ENCODE measurements at places on chromosomes 13 and 19.

GRCh38 chr13:42651936-42652641 is 78.1 kb downstream of the TNFSF11 start:
- DNase-seq = no peak

DNA sequence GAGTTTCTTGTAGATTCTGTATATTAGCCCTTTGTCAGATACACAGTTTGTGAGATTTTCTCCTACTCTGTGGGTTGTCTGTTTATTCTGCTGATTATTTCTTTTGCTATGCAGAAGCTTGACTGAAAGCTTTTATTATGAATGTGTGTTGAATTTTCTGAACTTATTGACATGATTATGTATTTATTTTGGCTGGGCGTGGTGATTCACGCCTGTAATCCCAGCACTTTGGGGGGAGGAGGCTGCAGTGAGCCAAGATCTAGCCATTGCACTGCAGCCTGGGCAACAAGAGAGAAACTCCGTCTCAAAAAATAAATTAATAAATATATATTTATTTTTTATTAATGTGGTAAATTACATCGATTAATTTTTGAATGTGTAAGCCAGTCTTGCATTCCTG is 78.9 kb downstream of the DNAJC15 start:
- no peak for DNase-seq

DNA sequence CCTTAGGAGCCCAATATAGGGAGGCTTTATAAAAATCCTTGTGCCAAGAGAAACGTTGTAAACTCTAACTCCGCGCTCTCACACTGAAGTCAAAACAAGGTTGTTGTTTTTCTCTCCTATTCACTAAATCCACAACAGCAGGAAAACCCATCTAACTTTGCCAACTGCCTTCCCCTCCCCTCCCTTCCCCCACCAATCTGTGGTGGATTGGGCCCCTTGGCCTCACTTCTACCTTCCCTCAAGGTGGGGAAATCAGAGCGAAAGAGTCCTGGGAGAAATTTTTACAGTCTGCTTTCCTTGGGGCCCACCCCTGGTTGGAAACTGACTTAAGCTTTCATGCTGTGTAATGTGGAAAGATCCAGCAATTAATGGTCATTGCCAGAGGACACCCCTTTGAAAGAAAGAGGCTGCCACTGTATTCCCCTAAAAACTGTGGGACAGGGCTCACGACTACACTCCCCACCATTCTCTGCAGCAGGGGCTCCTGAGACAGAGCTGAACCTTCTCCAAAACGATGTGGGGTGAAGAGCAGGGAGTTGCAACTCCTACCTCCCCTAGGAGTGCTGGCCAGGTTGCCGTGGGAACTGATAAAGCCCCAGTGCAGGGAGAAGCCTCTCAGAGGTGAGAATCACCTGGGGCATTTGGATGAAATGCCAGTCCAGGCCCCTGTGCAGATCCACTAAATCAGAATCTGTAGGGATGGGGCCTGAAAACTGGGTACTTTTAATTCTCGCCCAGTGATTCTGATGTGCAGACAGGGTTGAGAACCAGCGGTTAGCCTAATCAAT is 1.1 kb downstream of the DHRS12 start:
- no peak for DNase-seq

DNA sequence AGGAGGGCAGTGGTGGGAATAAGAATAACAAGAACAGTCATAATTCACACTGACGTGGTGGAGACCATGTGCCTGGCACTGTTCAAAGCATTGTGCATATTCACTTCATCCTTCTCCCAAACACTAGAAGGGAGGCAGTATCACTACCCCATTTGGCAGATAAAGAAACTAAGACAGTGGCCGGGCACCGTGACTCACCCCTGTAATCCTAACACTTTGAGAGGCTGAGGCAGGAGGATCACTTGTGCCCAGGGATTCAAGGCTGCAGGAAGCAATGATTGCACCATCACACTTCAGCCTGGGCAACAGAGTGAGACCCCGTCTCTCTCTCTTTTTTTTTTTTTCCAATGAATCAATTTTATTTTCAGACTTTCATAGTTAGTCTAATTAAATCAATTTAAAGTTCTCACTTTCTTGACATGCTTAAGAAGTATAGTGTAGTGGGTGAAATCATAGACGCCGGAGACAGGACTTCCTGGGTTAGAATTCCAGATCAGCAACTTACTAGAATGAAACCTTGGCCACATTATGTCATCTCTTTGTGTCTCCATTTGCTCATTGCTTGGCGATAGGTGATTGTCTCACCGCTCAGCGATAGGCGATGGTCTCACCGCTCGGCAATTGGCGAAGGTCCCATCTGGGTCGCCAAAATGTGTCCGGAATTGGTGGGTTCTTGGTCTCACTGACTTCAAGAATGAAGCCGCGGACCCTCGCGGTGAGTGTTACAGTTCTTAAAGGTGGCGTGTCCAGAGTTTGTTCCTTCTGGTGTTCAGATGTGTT is 5.3 kb upstream of the ATG4D start:
- no peak for DNase-seq

GRCh38 chr19:51473009-51473707 is 5.2 kb upstream of the CEACAM18 start:
- no peak for DNase-seq

- no peak for DNase-seq
Measured at GRCh38 chr13:76921516-76921915, 26.8 kb upstream of the ACOD1 start.

GRCh38 chr19:10820173-10820572 is 15.8 kb downstream of the TMED1 start:
- no peak for DNase-seq

- no peak for DNase-seq
Measured at GRCh38 chr13:46172531-46172991, 9.4 kb downstream of the LCP1 start.

DNA sequence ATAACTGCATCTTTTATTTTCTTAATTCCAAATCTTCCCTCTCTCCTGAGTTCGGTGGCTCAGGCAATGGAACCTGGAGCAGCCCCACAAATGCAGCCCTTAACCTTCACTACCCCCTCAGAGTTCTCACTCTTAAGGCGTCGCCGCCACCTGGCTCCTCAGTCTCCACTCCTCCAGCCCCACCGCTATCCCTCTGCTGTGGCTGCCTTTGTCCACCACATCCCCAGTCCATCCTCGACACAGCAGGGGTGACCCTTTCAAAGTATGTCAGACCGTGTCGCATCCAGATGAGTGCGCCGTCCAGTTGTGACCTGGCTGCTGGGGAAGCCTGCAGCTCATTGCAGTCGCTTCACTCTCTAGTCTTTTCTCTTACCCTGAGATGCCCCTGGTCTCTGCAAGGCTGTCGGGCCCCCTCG is 1.0 kb downstream of the SPPL2B start:
- DNase-seq = no peak

GRCh38 chr13:23707674-23708073 is 137.5 kb downstream of the TNFRSF19 start:
- DNase-seq = no peak

- no peak for DNase-seq
Measured at GRCh38 chr13:20974981-20975585, 72.5 kb upstream of the XPO4 start.

DNA sequence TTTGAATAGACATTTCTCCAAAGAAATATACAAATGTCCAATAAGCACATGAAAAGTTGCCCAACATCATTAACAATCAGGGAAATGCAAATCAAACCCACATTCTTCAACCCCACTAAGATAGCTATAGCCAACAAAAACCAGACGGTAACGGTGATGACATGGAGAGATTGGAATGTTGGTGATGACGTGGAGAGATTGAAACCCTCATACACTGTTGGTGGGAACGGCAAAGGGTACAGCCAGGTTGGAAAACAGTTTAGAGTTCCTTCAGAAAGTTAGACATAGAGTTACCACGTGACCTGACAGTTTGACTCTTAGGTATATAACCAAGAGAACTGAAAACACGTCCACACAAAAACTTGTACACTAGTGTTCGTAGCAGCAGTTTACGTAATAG is 48.1 kb downstream of the TNFRSF19 start:
- DNase-seq = no peak

GRCh38 chr13:19864024-19864745 is 736 bp upstream of the ZMYM5 start:
- DNase-seq = peak; percentile 19

- no peak for DNase-seq
Measured at GRCh38 chr13:112885242-112885781, 83.7 kb upstream of the MCF2L start.

- DNase-seq = no peak
Measured at GRCh38 chr13:51894239-51894638, 32.5 kb downstream of the CCDC70 start.

DNA sequence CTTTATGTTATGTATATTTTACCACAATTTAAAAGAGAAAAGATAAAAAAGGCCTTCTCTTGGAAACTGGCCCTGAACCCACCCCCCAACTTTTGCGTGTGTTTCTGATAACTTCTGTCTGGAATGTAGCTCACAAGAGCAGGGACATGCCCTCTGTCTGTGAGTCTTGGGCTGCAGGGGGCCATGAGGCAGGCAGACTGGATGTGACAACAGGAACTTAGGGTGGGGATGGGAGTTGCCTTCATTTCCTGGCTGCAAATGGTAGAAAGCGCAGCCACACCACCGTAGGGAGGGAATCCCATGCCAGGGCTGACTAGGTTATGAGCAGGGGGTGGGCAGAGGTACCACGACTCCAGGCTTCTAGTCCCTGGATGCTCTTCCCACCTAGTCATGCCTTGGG is 21.9 kb downstream of the CILP2 start:
- no peak for DNase-seq

- DNase-seq = no peak
Measured at GRCh38 chr13:74770361-74770760, 636.2 kb upstream of the KLF12 start.

DNA sequence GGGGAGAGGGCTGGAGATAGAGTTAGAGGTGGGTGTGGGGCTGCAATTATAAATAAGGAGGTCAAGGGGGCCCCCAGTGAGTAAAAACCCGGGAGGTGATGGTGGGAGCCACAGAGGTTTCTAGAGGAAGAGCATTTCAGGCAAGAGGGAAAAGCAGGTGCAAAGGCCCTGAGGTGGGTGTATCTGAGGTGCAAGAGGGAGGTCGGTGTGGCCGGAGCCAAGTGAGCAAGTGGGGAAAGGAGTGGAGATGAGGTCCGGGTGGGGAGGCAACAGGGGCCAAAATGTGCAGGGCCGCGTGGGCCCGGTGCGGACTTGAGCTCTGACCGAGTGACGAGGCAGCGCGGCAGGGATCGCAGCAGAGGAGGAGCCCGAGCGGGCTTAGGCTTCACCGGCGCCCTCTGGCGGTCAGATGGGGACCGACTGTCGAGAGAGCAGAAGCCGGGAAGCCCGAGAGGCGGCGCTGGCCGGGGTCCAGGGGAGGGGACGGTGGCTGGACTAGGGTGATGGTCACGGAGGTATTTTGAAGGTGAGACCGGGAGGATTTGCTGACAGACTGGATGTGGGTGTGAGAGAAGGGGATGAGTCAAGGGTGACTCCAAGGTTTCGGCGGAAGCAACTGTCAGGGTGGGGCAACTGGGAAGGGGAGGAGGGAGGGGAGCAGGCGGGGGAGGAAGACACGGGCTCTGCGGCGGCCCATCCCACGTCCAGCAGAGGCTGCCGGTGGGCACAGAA is 17.7 kb upstream of the SPACA4 start:
- peak; percentile 37 for DNase-seq

DNA sequence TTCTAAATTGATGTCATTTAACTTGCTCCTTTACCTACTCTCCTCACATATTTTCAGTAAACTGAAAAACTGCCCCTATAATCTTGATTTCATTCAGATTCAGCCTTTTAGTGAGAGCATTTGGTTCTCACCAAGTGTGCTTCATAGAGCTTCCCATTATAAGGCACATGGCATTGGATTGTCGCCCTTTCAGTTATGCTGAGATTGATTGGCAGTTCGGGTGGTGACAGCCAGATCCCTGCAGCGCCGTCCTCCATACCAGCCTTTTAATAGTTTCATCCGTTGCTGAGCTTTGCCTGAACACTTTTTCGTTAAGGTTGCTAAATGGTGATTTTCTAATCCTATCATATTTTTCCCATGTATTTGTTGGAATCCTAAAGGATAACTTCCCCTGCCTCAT is 80.4 kb downstream of the DHRS12 start:
- no peak for DNase-seq

DNA sequence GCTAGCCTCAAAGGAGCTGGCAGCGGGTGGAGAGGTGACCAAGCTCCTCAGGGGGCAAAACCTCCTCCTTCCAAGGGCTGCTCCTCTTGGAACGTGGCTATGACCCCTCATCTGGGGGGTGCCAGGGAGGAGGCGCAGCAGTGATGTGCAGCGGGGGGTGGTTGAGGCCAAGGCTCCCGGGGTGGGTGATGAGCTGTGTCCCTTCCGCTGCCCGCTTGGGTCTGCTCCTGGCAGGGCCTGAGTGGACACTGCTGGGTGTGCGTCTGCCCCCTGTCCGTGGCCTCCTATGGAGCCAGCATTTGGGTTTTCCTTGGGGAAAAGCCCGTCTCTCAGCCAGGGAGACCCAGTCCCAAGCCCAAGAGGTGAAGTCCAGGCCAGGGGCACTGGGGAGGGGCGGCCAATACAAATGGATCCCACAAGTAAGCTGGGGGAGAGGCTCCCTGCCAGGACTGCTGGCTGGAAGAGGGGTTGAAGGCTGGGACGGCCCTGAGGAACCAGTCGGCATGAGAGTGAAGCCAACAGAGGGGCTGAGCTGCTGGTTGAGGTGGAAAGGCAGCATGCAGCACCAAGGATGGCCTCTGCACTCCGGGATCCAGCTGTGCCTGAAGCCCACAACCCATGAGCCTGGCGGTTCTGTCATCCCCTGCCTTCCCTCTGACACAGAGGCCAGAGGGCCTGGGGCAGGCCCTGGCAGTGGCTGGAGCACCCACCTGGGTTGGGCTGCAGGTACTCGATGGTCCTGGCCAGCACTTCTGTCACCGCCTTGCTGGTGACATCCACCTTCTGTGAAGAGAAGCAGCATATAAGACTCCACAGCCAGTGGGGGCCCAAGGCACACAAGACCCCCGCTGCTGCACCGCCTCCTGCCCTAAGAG is 22.7 kb downstream of the MPND start:
- DNase-seq = no peak

DNA sequence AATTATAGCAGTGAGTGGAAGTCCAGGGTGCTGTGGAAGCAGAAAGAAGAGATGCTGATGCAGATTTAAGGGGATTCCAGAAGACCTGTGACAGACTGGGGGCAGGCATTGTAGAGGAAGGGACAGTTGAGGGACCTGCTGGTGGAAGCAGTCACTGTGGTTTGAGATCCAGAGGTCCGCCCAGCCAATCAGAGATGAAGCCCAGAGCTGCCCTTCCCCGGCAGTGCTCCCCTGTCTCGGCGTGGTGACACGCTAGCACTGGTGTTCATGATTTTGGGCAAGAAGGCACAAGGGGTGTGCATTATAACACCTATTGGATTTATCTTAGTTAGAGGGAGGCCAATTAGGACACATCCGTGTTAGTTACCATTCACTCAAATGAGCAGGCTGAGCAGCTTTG is 16.1 kb downstream of the TNFRSF19 start:
- DNase-seq = no peak

- DNase-seq = no peak
Measured at GRCh38 chr19:2616741-2617392, 85.6 kb downstream of the GNG7 start.

DNA sequence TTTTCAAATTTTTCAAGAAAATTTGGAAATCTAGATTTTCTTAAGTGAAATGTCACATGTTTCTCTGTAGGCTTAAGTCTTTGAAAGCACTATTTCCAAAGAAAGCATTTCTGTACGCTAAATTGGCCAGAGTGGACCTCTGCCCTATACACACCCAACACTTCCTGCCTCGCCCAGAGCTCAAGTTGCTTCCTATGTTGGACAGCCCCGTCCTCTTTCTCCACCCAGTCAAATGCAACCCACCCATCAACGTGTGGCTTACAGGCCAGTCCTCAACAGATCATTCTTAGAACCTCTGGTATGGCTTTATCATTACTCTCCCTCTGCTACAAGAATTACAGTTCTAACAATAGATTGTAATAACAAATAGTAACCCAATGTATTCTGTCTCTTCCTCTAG is 24.2 kb downstream of the KLF12 start:
- DNase-seq = no peak

- no peak for DNase-seq
Measured at GRCh38 chr13:22940736-22941135, 240.0 kb upstream of the SGCG start.
